ENCODE measurements at places on chromosomes 6 and 20. TPM values are rescaled to one million over a fixed set of nuclear protein-coding genes. Genes with fewer than 3 reads are reported as not detected.

Gene ULBP2
- 0.10 TPM for total RNA-seq

Gene RIPPLY2
- total RNA-seq = not detected

Gene FKBP1A
- 99.5 TPM for total RNA-seq

Gene HIVEP2
- total RNA-seq = 9.4 TPM

Gene SPATA2
- total RNA-seq = 5.9 TPM

Gene VGLL2
- total RNA-seq = not detected

Gene TINAG
- 0.76 TPM for total RNA-seq

Gene ADGRF4
- 9.2 TPM for total RNA-seq

Gene TBX18
- total RNA-seq = 2.0 TPM
